ENCODE measurements at places on chromosomes 7 and 10.

- no peak for DNase-seq
Measured at GRCh38 chr10:19713800-19714525, 102.3 kb upstream of the PLXDC2 start.

- DNase-seq: no peak
Measured at GRCh38 chr10:59965899-59966650, 59.7 kb upstream of the CCDC6 start.

DNA sequence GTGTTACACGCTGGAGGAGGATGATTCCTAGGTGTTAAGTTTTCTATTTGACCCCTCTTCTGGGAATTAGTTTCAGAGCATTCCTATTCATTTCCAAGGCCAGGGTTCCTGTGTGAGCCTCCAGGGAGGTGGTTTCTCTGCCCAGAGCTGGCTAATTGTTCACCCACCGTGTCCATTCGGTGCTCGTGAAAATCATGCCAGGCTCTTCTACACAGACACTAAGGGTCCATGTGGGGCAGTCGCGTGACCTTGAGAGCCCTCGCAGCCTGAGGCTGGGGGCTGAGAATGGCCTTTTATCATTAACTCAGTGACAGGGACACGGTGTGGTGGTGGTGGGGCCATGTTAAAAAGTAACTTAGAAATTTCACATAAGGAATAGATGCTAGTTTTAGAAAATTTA, 83.7 kb downstream of the EMX2 start:
- no peak for DNase-seq

DNA sequence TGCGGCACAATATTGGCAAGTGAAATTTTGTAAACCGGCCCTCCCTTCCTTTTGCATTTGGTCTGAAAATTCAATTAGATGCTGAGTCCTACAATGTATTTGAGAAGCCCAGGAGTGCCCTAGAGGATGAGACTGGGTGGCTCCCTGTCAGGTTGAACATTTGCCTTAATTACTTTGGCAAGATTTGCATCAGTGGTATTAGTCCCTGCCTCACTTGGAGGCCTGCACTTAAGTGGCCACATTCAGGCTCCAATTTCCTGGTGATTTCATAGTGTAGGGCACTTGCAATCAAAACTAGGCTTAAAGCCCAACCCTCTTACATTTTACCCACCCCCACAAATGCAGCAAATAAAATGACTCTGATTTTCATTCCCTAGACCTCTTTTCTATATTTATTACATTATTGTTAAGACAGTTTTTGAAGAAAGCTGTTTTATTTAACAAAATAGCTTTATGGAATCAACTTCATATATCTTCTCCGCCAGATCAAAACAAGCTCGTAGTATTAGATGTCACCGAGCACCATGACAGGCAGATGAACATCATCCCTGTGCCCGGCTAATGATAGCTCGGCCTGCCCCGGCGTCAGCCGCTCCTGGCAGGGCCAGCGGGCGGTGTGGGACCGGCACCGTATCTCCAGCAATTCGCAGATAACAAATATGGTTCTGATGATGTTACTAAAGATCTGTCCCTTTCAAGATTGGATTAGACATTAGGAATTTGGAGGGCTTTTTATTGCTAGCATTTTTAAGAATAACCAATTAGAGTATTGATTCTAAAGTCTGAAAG, 73.6 kb downstream of the EGFR start:
- no peak for DNase-seq

DNA sequence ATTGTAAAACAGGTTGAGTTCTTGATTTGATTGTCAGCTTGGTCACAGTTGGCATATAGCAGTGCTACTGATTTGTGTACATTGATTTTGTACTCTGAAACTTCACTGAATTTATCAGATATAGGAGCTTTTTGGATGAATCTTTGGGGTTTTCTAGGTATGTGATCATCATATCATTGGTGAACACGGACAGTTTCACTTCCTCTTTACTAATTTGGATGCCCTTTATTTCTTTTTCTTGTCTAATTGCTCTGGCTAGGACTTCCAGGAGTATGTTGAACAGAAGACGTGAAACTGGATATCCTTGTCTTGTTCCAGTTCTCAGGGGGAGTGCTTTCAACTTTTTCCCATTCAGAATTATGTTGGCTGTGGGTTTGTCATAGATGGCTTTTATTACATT, 86.9 kb downstream of the EXOC4 start:
- DNase-seq: no peak
